Hematopoietic multipotent progenitor cell treated with erythropoietin and hydrocortisone succinate and interleukin-3 and kit ligand, for 8 days (in vitro differentiated cells): ENCODE measurements at places on chromosomes 6 and 20.

DNA sequence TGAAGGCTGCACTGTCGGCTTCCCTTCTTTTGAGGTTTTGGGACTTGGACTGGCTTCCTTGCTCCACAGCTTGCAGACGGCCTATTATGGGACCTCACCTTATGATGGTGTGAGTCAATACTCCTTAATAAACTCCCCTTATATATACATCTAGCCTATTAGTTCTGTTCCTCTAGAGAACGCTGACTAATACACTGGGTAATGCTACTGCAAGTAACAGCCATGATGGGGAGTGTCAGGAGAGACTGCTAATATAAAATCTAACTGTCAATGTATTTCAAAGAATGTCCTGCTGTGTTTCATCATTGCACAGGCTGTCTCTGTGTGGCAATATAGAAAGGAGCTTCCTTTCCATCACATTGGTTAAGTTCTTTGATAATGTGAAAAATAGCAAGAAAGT lies 57.7 kb upstream of the UST start:
- no peak for DNase-seq

DNA sequence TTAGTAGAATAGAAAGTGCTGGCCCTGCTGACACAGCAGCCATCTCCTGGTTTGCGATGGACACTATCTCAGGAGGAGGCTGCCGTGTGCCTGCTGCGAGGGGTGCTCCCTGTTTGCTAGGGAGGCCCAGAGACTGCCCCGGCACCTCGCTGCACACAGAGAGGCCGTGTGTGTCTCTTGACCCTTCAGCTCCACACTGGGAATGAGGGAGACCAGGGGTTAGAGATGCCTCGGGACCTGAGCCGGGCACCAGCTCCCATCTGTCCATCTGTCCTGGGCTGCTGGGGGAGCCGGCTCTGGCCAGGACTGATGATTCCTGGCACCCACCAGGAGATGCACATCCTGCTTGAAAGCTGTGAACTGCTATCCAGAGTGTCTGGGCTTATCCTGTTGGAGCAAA lies 18.2 kb downstream of the PHACTR3 start:
- no peak for DNase-seq

GRCh38 chr6:165841153-165841558 lies 178.1 kb upstream of the PDE10A start:
- no peak for DNase-seq

GRCh38 chr6:31906122-31906521 lies 4.2 kb upstream of the ZBTB12 start:
- DNase-seq, result no peak

GRCh38 chr6:75931011-75931680 lies 141.3 kb downstream of the IMPG1 start:
- DNase-seq, result no peak

DNA sequence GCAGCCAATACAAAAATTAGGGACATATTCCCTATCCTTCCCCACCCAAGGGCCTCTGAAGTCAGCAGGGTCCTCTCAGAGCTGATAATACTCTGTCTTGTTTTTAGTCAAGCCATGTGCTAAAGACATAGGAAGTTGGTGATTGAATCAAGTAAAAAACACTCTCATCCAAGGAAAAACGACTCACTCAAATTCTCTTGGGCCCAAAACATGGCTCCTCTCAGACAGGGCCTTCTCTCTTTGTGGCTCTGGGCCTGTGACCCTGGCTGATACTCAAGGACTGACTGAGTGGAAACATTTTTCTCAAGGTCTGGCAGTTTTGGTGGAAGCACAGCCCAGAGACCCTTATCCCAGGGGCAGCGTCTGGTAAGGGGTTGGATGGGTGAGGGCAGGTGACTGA lies 5.9 kb upstream of the SCML4 start:
- DNase-seq, result no peak

DNA sequence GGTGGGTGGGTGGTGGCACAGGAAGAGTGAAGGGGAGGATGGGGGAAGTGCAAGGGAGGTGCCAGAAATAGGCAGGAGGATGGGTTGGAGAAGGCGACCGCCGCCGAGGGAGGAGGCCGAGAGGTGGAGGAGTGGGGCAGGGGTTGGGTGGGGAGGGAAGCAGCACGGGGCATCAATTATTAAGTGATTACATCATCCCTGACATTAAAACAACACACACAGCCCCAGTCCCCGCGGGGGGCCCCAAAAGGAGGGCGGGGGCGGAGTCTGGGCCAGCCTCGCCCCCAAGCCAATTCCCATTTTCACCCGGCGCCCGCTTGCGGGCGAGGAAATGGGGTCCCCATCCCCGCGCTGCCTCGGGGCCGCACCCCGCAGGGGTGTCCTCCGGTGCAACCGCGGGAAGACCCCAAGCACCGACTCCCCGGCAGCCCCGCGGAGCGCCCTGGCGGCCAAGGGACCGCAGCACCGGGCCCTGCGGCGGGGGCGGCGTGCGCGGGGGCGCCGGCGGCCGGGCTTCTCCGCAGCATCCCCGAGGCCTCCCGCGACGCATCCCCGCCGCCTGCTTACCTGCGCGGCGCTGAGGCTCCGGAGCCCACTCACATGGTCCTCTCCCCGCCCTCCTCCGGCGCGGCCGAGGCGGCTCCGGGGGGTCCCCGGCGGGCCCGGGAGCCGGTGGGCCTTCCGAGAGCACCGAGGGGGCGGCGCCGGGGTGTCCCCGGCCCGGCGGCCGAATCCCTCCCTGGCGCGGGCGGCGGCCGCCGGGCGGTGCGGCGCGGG lies 663 bp downstream of the FYN start:
- DNase-seq, result peak; percentile 10

DNA sequence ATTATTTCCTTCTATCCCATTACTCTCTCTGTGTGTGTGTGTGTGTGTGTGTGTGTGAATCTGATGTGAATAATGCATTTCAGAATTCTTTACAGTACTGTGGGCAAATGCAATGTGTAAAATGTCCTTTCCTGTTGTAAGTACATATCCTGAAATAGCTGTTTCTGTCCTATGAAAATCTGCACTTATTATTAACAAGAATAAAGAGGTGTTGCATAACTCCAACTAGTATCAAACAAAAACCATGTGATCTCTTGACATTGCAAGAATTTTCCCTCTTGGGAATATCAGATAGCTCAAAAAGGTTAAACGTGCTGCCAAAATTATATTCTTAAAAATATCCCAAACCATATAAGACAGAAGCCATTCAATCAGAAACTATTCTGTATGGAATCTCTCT lies 52.0 kb downstream of the LGSN start:
- no peak for DNase-seq

- peak; percentile 78 for DNase-seq
Measured at GRCh38 chr6:20069021-20069522, 143.2 kb downstream of the MBOAT1 start.

GRCh38 chr6:115643762-115644161 lies 416.9 kb downstream of the FRK start:
- DNase-seq, result no peak

DNA sequence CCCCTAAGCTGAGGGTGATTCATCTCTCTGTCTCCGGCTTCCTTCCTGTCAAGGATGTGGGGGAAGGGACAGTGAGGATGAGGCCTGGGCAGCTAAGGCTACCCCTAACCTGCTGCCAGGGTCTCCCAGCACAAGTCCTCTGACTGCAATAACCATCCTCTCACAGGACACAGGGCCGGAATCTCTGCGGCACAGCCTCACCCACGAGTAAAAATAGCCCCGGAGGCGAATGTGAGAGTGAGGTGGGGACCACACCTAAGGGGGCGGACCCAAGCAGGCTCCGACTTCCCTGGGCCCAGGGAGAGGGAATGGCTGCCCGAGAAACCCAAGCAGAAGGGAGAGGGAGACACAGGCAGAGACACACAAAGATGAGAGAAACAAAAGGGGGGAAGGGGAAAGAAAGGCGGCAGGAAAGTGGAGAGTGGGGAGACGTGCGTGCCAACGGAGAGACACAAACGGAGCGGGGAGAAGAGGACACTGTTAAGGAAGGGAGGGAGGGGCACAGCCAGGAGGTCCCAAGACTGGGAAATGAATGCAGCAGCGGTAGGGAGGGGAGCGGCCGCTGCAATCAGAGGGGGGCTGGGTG lies 1.4 kb downstream of the CLIC1 start:
- DNase-seq, result peak; percentile 70

- DNase-seq, result no peak
Measured at GRCh38 chr20:4866429-4866828, 134.9 kb downstream of the SLC23A2 start.

- DNase-seq, result no peak
Measured at GRCh38 chr6:123742626-123743025, 61.0 kb upstream of the NKAIN2 start.

DNA sequence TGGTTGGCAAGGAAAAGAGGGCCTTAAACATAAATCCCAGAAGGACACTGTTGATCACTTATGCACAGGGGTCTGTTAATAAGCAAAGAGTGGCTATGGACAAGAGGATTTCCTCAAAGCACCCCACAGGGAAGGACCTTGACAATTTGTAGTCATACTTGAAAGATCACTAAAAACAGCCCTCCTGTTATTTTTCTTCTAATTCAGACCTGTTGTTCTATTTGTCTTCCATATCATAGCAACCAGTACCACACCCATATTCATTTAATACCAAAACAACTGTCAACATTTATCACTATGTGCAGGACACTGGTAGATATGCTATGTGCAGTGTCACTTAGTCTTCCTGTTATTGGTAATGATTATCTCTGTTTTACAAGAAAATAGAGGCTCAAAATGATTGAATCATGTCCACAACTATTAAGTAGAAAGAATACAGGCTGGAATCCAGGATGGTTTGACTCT lies 3.2 kb upstream of the DYNLRB1 start:
- DNase-seq, result peak; percentile 90

DNA sequence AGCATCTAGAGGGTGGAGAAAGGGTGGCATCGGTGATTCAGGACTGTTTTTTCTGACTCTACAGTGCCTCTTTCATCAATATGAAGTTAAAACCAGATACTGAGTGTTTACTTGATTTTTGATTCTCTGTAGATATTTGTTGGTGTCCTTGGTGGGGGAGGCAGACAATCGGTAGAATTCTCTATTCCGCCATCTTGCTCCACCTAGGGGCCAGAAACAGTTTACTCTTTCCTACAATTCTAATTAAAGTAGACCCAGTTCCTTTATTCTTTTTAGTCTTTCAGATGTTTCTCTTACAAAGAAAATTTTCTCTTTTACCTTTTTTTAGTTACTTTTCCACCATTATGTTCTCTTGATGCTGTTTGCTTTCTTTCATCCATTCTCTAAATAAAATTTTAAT lies 162.1 kb upstream of the RAB32 start:
- DNase-seq, result no peak

- DNase-seq, result no peak
Measured at GRCh38 chr6:125637207-125637606, 112.2 kb upstream of the HEY2 start.
